Activated CD4-positive, alpha-beta T cell treated with anti-CD3 and anti-CD28 coated beads for 36 hours (primary cell): ENCODE measurements at places on chromosomes 1 and 21.
A peak's percentile ranks its signal among the peaks of the same experiment; 100 is the strongest.

- DNase-seq: peak; percentile 61
Measured at GRCh38 chr1:37556712-37557196, at the start of gene DNALI1. Gene DNALI1 (plus strand): TSS chr1:37556940. CDS start chr1:37556995, 55 bp downstream.

DNA sequence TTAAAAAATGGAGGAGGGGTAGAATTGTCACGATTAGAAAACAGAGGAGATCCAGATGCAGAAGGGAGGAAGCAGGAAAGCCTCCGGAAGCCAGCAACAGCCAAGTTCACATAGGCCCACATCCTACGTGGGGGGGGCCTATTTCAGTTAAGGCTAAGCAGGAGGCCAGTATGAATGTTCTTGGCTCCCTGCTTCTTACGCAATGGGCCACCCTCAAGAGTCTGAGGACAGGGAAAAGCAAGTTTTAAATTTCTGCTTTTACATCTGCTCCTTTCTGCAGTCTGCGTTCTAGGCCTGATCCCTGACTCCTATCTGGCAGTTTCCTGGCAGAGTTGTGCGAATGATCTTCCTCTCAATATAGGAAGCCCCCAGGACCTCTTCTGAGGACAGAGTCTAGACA is 30.6 kb downstream of the RABIF start:
- DNase-seq: no peak

DNA sequence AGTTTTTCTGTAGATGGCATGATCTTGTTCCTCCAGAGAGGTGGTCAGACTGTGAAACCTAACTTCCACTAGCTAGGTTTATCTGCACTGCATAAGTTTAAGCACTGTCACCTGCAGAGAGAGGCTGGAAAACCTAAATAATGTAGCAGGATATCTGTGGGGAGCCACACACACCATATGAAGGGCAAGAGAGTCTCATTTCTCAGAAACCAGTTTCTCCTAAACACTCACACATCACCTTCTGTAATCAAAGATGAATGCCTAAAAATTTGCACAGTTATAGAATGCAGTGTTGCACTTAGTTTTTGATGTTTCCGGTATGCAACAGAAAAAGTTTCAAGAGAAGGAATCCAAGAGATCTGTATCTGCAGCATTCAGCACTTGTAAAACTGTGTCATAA is 654.6 kb downstream of the ADGRL2 start:
- DNase-seq: no peak

DNA sequence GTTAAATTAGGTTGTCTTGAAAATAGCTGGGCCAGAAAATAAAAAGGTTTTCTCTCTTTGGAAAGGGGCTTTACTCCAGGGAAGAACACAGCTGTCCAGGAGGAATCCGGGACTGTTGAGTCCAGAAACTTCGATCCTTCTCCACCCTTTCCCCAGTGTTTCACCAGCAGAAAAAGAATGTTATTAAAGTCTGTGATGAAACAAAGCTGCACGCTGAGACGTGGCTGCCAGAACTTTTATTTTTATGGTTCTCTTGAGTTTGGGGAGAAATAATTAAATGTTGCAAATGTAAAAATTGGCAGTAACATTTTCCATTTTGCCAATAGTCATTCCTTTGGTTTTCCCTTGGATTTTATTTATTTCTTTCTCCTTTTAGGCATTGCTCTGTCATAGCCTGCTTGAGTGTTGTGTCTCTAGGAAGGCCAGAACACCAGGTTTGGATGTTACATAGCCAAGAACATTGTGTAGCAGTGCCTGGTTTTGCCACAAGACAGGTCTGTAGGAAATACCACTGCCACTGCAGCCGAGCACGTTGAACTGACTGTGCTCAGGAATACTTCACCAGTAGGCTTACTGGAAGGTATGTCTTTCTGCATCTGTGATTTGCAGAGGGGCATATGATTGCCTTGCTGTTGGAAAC is 87.4 kb downstream of the ROR1 start:
- no peak for DNase-seq

GRCh38 chr1:232335261-232335660 is 294.7 kb downstream of the SIPA1L2 start:
- peak; percentile 38 for DNase-seq

DNA sequence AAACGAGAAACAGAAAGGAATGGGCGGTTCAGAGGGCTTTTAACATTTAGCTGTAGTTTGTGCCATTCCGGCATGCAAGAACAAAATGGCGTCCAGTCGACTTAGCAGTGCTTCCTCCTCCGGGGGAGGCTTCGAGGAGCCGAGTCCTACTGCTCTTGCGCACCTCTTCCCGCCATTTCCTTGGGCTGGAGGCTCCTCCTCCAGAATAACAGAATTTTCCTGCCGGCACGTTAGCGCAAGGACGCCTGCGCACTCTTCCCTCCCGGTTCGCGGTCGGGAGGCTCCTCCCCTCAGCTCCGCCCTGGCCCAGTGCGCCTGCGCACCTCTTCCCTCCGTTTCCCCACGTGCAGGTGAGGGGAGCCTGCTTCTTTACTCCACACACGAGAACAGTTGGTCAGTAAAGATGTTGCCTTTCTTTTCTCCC is 1.0 kb downstream of the DMRTB1 start:
- DNase-seq: no peak

GRCh38 chr21:20016435-20017005 is 981.7 kb upstream of the NCAM2 start:
- DNase-seq: no peak

DNA sequence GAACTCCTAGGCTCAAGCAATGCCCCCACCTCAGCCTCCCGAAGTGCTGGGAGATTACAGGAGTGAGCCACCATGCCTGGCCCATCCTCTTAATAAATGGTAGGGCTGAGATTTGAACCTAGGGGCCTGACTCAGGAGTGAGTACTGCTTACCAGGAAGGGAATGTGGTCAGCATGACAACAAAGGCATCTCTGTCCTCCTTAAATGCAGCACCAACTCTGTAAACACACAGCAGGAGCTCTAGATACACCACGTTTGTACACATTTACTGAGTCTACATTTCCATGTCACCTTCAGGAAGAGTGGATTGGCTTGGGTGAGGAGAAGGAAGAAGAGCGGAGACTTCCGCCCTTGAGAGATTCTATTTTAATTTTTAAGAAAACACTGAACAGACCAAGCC is 38.5 kb downstream of the HIVEP3 start:
- DNase-seq: no peak

DNA sequence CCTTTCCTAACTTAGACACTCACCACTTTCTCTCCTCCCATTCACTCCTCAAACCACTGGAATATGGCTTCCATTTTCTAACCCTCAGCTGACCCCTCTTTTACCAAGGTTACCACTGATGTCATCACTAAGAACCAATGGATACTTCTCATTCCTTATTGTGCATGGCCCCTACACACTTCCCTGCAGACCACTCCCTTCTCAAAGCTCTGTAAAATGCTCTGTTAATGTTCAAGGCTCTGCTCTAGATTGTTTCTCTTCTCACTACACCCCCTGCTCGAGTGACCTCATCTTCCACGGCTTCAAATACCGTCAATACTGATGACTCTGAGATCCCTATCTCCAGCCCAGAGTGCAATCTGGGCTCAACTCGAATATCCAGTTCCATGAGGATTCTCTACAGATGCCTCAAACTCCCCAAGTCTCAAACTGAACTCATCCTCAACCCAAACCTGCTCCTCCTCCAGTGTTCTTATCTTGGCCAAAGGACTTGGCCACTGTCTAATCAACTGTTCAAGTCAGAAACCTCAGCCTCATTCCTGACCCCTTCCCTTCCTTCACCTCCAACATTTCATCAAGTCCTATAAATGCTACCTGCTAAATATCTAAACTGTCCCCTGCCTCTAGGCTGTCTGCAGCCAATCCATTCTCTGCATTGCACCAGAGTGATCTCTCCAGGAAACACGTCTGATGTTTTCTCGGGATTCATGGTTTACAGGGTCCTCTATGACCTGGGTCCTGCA is 41.3 kb upstream of the BMP8B start:
- DNase-seq: no peak

GRCh38 chr1:94954263-94955220 is 27.6 kb upstream of the CNN3 start:
- no peak for DNase-seq

DNA sequence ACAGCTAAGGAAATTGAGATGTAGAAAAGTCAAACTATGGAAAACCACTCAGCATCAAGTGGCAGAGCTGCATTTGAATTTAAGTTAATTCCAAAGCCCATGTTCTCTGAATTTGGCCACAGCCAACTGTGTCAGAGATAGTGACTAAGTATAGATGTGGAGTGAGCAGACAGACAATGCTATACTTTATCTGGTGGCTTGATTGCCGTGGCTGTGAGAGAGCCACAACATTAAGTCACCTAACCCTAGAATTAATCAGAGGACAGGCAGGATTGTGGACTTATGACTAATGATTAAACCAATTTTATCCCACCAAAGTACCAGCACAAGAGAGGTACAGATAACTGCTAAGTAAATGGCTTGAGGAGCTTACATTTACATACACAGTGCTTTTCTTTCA is 209.8 kb downstream of the TPR start:
- no peak for DNase-seq

DNA sequence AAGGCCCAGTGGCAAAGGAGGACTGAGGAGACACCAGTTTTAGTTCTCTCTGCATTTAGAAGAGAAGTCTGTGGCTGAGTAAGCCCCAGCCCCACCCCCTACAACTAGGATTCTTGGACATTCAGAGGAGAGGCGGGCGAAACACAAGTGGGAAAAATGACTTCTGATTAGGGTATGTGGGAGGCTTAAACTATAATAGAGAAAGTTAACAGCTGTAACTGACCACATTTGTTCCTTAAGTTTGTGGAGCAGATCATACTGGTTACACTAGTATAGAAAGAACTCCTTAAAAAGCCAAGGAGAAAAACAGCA is 11.2 kb upstream of the TRIM33 start:
- DNase-seq: no peak

DNA sequence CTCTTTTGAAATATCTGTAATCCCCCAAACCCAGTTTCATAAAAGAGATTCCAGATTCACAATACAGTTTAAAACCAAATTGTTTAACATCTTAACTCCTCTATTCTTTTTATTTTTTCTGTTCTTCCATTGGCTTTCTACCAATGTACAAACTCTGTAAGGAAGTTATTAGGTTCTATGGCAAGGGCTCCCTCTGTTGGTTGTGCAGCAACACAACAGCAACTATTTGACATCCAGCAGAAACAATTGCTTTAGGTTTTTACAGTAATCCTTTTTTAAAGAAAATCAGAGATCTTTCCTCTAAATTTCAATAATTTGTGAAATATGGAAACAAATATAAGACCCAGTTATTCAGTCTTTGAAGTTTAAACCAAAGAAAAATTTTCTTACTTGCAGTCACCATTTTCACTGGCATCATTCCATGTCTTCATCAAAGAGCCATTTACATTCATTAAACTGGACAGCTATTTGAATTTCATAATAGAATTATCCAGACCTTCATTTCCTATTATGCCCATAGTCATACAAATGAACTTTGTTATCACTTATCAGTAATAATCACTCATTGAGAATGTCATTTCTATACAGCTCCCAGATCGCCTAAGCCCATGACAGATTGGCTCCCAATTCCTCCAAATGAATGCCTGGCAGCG is 46.5 kb upstream of the RNF11 start:
- DNase-seq: peak; percentile 66

DNA sequence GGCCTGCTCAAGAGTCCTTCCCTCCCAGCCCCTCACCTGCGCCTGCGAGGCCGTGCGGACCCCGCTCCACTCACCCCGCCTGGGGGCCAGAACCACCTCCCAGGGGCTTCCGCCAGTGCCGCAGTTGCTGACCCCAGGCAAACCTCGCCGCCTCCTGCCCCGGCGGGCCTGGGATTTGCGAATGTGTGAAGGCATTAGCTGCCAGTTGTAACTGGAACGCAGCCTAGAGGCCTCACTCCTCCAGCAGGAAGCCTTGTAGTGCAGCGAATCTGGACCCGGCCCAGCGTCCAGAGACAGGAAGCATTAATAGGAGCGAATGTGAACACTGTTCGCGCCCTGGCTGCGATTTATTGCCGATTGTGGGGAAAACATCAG is 140.9 kb upstream of the ARHGEF16 start:
- DNase-seq: no peak

DNA sequence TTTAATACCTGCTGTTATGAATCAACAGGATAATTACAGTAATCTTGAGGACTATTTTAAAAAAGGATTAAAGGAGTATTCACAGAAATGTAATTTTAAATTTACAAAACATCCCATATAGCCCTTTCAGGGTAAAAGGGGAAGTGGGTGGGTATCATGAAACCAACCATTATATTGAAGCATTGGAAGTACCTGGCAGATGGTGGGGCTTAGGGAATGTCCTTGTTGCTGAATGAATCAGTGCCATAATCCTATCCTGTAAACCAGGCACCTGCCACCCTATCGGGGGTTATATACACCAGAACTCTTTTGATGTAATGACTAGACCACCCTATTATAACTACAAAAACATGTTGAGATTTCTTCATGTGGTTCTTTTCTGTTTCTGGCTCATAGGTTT is 30.4 kb downstream of the CDC14A start:
- no peak for DNase-seq

- peak; percentile 76 for DNase-seq
Measured at GRCh38 chr1:28775121-28775942, 36.6 kb upstream of the OPRD1 start.

DNA sequence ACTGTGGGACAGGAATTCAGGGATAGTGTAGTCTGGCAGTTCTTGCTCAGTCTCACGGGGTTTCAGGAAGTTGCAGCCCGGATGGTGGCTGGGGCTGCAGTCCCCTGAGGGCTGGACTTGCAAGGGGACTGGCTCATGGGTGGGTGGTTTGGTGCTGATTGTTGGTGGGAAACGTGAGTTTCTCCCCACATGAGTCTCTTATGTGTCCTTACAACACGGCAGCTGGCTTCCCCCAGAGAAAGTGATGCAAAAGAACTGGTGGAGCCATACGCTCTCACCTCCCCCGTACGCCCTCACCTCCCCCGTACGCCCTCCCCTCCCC is 64.9 kb downstream of the EVA1C start:
- no peak for DNase-seq

- no peak for DNase-seq
Measured at GRCh38 chr21:38400195-38400919, 97.9 kb downstream of the ERG start.

DNA sequence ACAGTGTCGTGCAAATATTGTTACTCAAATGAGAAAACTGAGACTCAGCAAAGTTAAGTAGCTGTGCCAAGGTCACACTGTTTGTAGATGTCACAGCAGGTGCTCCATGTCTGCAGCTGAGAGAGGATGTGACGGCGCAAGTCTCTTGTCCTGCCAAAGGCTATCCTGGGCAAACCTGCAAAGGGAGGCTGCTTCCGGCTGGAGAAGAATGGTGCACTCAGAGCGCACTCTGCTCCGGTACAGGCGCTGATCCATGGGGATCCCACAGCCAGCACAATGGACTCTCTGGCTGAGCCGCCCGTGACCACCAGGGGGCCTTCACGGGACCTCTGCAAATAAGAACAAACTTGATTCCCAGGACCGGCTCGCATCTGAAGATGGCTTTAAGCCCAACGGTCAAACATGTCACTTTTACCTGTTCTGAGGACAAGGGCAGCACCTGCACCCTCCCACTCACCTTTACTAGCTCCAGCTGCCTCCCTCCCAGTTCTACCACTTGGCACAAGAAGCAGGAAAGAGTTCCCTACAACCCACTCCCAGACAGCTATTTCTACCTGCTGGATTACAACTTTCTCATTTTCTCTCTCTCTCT is 21.9 kb downstream of the RD3 start:
- DNase-seq: peak; percentile 70
